ENCODE measurements at places on chromosomes 7 and 10.

GRCh38 chr7:31027161-31027965 lies 24.7 kb upstream of the ADCYAP1R1 start:
- DNase-seq = no peak

GRCh38 chr10:13213163-13213562 lies 21.0 kb downstream of the UCMA start:
- no peak for DNase-seq

- no peak for DNase-seq
Measured at GRCh38 chr7:128247640-128248194, 6.6 kb downstream of the LEP start.

- no peak for DNase-seq
Measured at GRCh38 chr10:75995720-75996119, 564.3 kb downstream of the LRMDA start.

DNA sequence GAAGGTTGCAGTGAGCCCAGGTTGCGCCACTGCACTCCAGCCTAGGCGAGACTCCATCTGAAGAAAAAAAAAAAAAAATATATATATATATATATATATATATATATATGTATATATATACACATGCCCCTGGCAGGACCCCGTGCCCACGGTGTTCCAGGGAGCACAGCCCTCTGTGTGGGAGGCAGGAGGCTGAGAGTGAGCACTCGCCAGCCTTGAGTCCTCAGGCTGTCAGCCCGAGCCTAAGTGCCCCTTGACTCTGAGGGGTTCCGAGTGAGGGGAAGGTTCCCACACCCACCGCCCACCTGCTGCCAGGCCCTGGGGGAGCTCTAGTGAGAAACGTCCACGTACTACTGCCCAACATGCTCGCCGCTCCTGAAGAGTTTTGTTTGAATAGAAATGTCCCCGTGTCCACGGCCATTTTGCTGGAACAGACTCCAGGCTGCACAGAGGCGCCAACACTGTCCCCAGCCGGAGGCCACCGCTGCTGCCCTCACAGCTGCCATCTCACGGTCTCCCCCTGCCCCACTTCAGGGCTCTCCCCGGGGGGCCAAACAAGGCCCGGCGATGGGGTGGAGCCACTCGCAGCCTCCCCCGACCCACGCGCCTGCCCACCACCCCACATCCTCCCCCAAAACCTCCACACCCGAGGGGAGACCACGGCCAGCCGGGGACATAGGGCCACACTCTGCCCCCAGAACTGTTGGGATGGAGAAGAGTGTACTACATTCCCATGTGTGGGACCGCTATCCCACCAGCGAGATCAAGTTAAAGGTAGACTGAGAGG lies 62.8 kb upstream of the EBF3 start:
- no peak for DNase-seq

DNA sequence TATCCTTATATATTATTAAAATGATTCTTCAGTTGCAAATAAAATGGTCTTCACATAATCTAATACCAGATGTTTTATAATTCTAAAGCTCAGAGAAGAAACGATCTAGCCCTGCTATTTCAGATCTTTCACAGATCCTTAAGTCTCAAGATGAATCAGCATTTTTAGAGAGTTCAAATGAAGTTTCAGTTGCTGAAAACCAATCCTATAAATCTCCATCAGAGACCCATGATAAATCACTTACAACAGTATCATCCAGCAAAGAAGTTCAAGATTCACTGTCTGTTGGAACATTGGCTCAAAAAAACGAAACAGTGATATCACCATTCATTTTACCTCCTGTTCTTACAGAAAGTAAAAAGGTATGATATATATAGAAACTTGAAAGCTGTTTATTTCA lies 137.0 kb downstream of the CCDC7 start:
- no peak for DNase-seq

DNA sequence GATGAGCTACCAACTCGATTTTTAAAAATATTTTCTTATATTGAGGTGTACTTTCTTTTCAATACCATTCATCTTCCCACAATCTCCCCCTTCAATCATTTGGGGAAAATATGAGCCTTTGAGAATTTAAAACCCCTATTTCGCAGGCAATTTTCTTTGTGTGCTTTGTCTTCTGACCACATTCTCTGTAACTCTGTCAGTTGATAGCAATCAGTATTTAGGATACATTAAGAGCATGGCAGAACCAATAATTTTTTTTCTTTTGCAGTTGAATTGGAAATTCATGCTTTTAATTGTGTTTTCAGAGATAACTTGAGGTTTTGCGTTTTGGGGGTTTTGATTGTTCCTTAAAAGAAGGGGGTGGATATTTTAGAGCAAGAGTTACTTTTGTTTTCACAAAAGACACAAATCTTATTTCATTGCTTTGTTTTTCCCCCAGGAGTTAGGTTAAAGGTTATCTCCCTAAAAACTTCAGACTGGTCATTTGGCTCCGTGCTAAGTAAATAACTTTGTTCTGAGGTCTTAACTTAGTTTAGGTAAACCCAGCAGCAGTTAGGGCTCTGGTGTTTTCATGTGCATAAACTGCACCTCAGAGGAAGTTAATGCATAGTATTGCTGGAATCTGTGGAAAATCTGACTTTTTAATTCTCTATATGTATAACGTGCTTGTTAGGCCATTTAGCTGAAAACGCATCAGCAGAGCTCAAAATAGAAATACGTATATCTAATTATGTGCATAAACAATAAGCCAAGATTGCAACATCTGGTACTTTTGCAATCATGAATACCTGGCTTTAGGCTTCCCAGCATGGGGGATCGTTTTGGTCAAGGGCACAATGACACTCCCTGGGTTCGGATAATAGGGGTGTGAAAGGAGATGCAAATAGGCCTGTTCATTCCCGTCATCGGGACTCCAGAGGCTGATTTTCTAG lies 676.4 kb upstream of the ANKRD30A start:
- no peak for DNase-seq

GRCh38 chr7:111736552-111736874 lies 174.2 kb upstream of the IMMP2L start:
- no peak for DNase-seq

- DNase-seq = no peak
Measured at GRCh38 chr10:71581376-71581775, 138.2 kb downstream of the C10orf105 start.

GRCh38 chr10:114167985-114168384 lies 6.0 kb downstream of the CCDC186 start:
- DNase-seq = no peak

GRCh38 chr10:33199731-33200232 lies 134.7 kb downstream of the NRP1 start:
- no peak for DNase-seq

DNA sequence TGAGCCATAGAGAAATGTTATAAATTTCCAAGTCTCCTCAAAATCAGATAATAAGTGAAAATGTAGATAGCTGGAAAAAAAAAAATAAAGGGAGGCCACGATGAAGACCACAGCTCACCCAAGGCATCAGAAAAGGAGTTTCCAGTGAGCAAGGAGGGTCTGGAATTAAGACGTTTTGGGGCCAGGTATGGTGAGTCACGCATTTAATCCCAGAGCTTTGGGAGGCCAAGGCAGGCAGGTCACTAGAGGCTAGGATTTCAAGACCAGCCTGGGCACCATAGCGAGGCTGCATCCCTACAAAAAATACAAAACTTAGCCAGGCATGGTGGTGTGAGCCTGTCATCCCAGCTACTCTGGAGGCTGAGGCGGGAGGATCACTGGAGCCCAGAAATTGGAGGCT lies 65.5 kb downstream of the ASB13 start:
- no peak for DNase-seq

- no peak for DNase-seq
Measured at GRCh38 chr7:157097569-157097968, 41.2 kb upstream of the UBE3C start.

DNA sequence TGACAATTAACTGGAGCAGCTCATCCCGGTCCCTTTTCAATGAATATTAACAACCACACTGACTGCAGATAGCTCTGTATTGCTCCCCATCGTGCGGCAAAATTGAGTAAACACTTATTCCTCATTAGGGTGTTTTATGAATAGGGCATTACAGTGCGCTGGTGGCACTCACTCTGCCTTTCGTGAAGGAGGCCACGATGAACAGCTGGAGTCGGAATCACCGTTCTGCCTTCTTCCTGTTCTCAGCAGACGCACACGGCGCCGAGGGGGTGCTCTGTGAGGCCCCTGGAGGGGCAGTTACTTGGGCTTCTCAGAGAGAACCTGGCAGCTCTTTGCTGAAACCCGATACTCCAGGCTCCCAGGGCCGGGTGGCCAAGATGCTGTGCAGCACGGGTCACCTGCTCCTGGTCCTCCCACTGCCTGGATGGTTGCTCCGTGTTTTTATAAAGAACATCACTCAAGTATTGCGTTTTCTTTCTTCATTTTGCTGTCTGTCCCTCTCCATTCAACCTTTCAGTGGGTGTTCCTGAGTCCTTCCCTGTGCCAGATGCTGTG lies 241.9 kb downstream of the GLRX3 start:
- DNase-seq = no peak

- no peak for DNase-seq
Measured at GRCh38 chr10:33638891-33639290, 304.4 kb upstream of the NRP1 start.

All from lower leg skin (tissue), 4 donors.